ENCODE measurements at places on chromosomes 3 and 15.
A peak's percentile ranks its signal among the peaks of the same experiment; 100 is the strongest.

- DNase-seq = no peak
Observed at GRCh38 chr15:57582090-57582489, 9.6 kb upstream of the MYZAP start.

GRCh38 chr3:170233530-170233929, 11.3 kb downstream of the PRKCI start:
- DNase-seq = no peak

DNA sequence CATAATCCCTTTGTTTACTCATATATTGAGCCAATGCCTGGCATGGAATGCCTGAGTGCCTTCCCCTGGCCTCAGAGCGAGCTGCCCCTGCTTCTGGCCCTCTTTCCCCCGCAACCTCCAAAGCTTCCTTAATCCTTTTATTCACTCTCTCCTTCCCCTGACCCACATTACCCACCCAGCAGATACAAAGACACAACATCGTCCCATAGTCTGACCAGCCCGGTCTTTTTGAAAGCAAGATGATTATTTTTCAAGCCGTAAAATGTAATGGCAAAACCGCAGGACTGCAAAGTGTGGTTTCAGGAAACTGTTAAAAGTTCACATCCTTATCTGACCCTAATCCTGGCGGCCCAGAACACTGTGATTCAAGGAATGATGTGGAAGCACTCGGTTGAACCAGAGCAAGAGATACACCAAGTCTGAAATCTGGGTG, 78.4 kb upstream of the LRTM1 start:
- DNase-seq = no peak

- DNase-seq = no peak
Observed at GRCh38 chr3:157086060-157086750, 73.7 kb downstream of the CCNL1 start.

DNA sequence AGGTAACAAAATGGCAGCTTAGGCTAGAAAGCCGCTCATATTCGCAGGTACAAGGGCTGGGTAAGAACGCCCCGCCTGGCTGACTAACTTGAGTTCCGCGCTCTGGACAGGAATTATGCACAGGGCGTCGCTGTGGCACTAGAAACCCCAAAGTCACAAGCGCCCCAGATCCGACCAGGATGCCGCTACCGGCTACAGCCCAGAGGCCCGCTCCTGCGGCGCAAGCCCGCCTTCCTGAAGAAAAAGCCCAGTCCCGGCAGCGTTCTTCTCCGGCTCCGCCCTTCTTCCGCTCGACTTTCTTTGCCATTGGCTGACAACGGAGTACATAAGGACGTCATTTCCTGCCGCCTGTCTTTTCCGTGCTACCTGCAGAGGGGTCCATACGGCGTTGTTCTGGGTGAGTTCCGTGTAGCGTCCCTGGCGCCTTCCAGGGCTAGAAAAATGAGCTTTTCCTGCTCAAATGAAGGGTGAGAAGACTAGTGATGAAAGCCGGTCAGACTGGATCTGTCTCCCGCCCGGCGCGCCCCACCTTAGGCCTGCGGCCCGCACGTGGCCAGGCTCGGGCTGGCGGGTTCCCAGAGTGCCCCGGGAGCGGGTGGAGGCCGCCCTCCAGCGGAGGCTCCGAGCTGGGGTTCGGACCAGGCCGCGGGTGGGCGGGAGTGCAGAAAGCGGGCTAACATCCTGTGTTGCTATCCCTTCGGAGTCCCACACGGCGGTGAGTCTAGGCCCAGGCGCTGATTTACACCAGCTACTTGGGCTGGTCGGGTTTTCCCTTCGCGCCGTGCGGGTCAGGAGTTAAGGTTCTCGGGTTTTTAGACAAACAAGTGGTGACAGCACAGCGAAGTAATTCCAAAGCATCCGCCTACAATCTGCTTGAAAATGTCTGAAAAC, at the start of gene RPSA:
Gene RPSA, plus strand, starts transcription at position 353 of the 891 bp plus-strand sequence. CDS start 934 bp downstream, outside the sequence.
- DNase-seq = peak; percentile 94

DNA sequence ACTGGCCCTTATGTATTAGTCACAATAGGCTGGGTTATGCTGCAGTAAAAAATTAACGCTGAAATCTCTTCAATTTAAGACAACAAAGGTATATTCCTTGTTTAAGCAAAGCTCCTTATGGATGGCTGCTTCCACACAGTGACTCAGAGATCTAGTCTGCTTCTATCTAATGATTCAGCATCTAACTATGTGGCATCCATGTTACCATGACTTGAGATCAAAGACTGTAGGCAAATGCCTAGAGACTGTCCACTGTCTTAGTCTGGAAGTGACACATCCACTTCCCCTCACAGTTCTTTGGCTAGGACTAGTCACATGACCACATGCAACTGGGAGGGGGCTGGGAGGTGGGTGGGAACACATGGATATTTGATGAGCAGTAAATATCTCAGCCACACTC, 61.3 kb upstream of the PSMD6 start:
- DNase-seq = no peak

DNA sequence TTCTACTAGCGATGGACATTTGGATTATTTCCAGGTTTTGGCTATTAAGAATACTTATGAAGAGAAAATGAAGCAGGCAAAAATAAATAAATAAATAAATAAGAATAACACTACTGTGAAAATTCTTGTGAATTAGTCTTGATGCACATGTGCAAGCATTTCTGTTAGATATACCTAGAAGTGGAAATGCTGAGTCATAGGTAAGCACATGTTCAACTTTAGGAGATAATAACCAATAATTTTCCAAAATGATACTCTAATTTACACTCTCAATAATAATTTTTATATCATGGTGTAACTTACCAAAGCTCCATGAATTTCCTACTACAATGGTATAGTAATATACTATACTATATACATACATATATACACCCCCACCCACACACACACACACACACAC, 23.4 kb downstream of the EMC4 start:
- DNase-seq = no peak

- no peak for DNase-seq
Observed at GRCh38 chr3:123883701-123884202, 380 bp downstream of the MYLK start.

DNA sequence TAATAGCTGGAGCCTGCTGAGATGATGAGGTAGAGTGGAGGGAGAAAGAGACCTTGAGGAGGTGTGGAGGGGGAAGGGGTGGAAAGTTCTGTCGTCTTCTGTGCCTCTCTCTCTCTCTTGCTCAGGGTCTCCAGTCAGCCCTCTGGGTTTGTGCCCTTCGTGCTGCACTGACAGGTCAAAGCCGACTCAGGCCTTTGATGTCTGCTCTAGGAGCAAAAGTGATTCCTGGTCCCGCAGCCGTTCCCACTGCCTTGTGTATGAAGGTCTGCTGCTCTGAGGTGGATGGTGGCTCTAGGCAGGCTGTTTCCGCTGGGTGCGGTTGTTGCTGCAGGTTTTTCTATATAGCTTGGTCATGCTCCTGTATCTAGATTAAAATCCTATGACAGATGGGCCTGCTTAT, 89.4 kb downstream of the IGF1R start:
- no peak for DNase-seq

DNA sequence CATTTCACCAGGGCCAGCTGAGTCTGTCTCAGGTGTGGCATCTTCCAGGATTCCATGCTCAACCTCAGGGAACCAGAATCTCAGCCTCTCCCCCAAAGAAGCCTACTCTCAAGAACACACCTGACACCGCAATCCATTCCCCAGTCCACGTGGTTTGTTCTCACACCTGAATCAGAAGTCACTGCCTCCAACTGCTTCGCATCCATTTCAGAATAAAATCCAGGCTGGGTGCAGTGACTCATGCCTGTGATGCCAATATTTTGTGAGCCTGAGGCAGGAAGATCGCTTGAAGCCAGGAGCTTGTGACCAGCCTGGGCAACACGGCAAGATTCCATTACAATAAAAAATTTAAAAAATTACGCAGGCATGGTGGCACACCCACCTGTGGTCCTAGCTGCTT, 212.2 kb downstream of the FOXP1 start:
- DNase-seq = no peak

GRCh38 chr15:75348034-75348561, 1.3 kb downstream of the NEIL1 start:
- DNase-seq = no peak

- DNase-seq = no peak
Observed at GRCh38 chr3:73753985-73754384, 129.2 kb upstream of the PDZRN3 start.

- no peak for DNase-seq
Observed at GRCh38 chr3:76474632-76475031, 565.3 kb upstream of the ROBO2 start.

GRCh38 chr15:57619746-57620145, 28.0 kb downstream of the MYZAP start:
- DNase-seq = no peak

DNA sequence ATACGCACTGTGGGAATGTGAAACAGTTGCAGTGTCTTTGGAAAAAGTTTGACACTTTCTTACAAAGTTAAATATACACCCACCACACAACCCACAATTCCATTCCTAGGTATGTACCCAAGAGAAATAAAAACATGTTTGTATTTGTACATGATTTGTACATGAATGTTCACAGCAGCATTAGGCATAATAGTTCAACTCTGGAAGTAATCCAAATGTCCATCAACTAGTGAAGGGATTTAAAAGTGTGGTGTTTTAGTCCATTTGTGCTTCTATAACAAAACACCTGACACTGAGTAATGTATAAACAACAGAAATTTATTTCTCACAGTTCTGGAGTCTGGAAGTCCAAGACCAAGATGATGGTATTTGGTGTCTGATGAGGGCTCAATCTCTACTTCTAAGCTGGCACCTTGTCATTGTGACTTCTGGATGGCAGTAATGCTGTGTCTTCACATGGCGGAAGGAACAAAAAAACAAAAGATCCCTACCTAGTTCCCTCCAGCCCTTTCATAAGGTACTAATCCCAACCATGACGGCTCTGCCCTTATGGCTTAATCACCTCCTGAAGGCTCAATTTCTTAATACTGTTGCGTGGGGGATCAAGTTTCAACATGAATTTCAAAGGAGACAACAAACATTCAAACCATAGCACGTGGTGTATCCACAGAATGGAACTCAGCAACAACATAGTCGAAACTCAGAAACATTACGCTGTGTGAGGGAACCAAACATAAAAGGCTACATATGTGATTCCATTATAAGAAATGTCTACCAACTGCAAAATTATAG, 120.5 kb downstream of the AQP9 start:
- DNase-seq = no peak

DNA sequence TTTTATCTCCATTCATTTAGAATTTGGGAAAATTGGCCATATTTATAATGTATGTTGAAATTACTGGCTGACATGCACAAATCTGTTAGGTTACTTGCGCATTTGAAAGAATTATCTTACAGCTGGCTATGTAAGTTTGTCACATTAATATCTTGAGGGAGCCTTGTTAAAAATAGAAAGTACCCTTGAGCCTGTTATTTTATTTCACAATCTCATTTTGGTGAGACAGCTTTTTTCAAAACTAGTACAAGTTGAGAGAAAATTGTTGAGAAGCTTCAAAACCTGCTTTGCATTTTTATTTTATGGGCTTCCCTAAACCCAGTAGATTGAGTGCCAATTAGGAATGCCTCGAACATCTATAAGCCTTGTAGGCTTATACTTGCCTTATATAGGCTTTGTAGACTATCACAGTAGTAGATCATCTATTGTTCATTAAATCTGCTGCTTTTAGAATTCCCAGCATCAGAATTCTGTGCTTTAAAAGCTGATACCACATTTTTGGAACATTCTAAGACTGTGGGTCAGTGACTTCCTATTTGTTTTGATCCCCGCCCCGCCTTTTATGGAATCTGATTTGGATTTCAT, 6.3 kb downstream of the IDH3A start:
- DNase-seq = no peak

- DNase-seq = no peak
Observed at GRCh38 chr15:72200395-72201237, 3.0 kb upstream of the GRAMD2A start.

DNA sequence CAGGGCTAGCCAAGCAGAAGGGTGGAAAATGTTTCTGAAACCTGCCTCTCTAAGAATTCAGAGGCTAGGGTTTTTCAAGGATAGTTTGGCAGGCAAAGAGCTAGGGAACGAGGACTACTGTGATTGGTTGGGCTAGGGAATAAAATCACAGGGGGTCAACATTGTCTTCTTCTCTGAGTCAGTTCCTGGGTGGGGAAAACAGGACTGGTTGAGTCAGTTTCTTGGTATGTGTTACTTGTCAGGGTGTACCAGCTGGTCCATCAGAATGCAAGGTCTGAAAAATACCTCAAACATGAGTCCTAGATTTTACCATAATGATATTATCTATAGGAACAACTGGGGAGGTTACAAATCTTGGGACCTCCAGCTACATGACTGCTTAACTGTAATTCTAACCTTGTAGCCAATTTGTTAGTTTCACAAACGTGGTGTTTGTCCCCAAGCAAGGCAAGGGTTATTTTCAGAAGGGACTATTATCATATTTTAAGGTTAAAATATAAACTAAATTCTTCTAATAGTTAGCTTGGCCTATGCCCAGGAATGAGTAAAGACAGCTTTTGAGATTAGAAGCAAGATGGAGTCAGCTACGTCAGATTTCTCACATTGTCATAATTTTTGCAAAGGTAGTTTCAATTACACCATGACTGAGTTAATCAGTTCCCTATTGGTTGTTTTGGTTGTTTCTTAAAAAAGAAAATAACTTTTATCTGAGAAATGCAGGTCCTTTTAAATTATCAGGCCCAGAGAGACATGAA, 231.5 kb downstream of the ALCAM start:
- no peak for DNase-seq

- no peak for DNase-seq
Observed at GRCh38 chr3:177852001-177852807, 654.9 kb upstream of the TBL1XR1 start.

- no peak for DNase-seq
Observed at GRCh38 chr15:65408324-65409035, 14.3 kb downstream of the IGDCC4 start.

- no peak for DNase-seq
Observed at GRCh38 chr15:42138968-42139386, 17.5 kb downstream of the PLA2G4F start.

DNA sequence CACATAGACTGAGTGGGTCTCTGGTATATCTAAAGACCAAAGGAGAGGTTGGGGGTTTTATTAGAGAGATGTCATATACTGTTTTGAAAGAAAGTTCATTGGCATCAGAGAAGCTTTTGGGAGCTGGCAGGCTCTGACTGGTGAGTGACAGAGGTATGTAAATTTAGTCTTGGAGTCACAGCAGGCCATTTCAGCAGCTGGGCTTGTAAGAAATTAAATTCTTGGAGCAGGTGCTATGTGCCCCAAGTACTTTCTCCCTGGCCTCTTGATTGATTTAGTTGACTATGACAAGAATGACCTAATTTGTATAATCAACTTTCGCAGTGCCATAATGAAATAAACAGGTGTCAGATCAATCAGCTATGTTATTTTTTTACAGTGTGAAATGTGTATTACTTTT, 47.8 kb upstream of the CDAN1 start:
- DNase-seq = no peak

DNA sequence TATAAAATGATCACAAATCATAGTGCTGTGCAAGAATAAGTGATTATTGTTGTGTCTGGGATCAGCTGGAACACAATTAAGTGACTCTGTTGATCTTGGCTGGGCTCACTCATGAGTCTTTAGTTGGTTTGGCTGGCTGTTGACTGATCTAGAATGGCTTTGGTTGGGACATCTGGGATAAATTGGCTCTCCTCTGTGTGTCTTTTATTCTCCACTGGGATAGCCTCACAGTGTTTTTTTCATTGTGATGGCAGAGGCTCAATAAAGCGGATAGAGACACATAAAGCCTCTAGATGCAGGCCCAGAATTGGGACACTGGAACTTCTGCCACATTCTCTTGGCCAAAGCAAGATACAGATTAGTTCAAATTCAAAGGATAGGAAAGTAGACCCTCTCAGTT, 735.6 kb downstream of the PDCD6IP start:
- DNase-seq = no peak

- DNase-seq = no peak
Observed at GRCh38 chr3:65660000-65660598, 378.6 kb downstream of the MAGI1 start.
